ENCODE measurements at places on chromosomes 2 and 18.
A peak's percentile ranks its signal among the peaks of the same experiment; 100 is the strongest.

GRCh38 chr2:177604271-177605065 lies 211.9 kb downstream of the AGPS start:
- no peak for DNase-seq

DNA sequence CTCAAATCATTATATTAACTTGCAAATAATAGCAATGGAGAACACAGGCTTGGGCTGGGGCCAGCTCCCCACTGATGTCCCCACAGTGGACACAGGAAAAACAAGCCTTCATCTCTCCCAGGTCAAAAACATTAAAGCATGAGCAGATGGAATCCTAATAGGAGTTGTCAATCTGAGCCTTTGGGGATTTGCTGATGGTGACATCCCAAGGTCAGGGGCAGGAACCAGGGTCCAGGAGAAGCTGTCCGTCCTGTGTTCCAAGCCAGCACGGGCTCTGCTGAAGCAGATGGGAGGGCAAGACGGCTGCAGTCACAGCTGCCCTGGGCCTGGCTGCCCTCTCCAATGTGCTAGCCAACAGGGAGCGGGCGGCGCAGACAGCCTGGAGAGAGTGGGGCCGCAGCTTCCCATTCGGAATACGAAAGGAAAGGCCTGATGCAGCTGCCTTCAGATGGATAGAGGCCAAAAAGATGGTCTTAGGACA lies 135.5 kb downstream of the NDUFA10 start:
- no peak for DNase-seq

- no peak for DNase-seq
Observed at GRCh38 chr2:15732341-15733077, 140.8 kb downstream of the DDX1 start.

DNA sequence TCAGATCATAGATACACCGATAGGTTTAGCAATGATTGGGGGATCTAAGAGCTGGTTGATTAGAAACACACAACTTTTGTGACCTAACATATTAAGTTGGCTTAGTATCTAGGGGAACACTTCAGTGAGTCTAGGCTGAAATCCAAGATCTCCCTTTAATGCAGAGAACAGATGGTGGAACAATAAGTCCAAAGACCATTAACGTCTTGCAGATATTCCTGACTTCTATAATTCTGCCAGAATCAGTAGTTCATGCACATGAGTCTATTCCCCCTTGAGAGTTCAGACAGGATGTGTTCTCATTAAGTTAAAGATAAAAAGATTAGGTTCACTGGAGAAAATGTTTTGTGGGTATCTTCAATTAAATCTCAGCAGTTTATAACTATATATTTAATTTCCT lies 506.5 kb downstream of the TSN start:
- no peak for DNase-seq

GRCh38 chr2:215627771-215628170 lies 191.9 kb upstream of the FN1 start:
- no peak for DNase-seq

- no peak for DNase-seq
Observed at GRCh38 chr18:3015851-3016250, 2.9 kb upstream of the LPIN2 start.

- peak; percentile 65 for DNase-seq
Observed at GRCh38 chr2:7203056-7203467, 285.9 kb downstream of the RNF144A start.

- no peak for DNase-seq
Observed at GRCh38 chr2:1070601-1071000, 120.0 kb downstream of the SNTG2 start.

DNA sequence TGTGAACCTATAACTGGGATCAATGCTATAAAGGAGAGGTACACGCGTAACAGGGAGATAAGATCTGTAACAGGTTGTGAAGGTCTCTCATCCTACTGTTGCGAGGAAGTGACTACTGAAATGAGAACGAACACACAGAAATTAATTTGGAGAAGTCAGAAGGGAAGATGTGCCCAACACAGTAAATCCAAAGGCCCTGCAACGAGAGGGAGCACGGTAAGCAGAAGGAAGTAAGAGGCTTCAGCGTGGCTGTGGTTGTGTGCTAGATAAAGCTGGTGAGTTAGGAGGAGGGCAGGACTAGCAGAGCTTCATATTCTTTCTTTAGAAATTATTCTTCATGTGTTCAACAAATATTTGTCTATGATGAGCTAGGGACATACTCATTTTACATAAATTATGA lies 2.5 kb upstream of the ATG16L1 start:
- DNase-seq, result no peak

GRCh38 chr2:234481301-234481700 lies 15.6 kb downstream of the ARL4C start:
- no peak for DNase-seq

DNA sequence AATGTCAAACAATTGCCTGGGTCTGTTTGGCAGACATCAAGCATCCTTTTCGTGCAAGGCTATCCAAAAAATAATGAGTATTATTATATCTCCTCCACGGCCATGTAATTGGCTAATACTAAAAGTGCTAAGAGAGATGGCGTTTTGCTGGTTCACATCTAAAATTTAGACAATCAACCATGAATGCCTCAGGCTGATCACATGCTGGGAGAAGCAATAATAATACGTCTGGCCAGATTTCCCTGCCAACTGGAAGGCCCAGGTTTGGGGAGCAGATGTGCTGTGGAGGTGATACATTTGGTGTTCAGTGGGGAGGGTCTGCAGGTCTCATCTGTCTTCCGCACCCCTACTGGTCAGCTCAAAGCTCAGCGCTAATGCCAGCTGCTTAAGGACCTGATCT lies 60.3 kb upstream of the CREB1 start:
- DNase-seq, result no peak

DNA sequence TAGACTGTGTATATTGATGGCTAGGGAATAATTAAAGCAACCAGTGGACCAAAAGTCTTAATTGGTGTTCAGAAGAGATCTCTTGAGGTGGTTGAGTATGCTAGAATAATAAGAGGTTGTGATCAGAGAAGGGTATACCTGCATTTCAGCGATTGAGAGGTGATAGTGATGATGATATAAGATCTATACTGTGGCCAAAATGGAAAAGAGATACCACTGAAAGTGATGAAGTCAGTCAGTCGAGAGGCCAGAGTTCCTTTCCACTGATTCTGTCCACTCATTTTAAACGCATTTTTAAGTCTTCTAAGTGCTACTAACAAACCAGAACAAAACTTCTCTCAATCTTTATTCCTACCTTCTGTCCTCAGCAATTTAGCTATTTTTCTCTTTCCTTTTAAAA lies 32.9 kb downstream of the ACTR3 start:
- no peak for DNase-seq

- DNase-seq, result no peak
Observed at GRCh38 chr2:220940646-220941045, 631.5 kb downstream of the EPHA4 start.

GRCh38 chr18:23740105-23740830 lies 51.0 kb downstream of the LAMA3 start:
- no peak for DNase-seq

DNA sequence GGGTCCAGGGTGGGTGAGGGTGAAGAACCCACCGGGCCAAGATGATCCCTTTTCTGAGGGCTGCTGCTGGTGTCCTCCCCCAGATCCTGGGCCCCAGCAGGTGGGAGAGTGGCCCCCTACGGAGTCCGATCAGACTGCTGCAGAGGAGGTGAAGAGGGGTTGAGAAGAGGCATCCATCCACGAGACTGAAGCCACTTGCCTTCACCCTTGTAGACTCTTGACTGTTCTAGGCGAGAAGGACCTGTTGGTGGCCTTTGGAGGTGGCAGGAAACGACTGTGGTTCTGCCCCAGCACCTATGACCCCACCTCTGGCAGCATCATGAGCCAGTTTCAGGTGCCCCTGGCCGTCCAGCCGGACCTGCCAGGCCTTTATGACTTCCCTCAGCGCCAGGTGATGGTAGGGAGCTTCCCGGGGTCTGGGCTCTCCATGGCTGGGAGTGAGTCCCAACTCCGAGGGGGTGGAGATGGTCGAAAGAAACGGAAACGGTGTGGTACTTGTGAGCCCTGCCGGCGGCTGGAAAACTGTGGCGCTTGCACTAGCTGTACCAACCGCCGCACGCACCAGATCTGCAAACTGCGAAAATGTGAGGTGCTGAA lies 1.5 kb downstream of the TET3 start:
- DNase-seq, result peak; percentile 53

DNA sequence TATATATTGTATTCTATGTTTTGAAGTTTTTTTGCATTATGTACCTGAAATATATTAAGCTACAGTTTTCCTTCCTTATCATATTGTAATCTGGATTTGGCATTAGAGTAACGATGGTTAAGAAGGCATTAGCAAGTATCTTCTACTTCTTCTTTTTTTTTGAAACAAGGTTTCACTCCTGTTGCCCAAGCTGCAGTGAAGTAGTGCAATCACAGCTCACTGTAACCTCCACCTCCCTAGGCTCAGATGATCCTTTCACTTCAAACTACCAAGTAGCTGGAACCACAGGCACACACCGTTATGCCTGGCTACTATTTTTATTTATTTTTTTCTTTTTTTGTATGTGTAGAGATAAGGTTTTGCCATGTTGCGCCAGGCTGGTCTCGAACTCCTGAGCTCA lies 201.1 kb downstream of the ZNF804A start:
- DNase-seq, result no peak

- DNase-seq, result no peak
Observed at GRCh38 chr2:135009339-135009738, 37.9 kb downstream of the MAP3K19 start.

- no peak for DNase-seq
Observed at GRCh38 chr2:8197101-8197500, 484.8 kb upstream of the ID2 start.

- DNase-seq, result no peak
Observed at GRCh38 chr2:170576296-170576695, 138.8 kb upstream of the SP5 start.

- DNase-seq, result no peak
Observed at GRCh38 chr18:51480407-51481261, 283.2 kb upstream of the MEX3C start.

GRCh38 chr18:49250816-49251388 lies 209.5 kb downstream of the DYM start:
- DNase-seq, result no peak

DNA sequence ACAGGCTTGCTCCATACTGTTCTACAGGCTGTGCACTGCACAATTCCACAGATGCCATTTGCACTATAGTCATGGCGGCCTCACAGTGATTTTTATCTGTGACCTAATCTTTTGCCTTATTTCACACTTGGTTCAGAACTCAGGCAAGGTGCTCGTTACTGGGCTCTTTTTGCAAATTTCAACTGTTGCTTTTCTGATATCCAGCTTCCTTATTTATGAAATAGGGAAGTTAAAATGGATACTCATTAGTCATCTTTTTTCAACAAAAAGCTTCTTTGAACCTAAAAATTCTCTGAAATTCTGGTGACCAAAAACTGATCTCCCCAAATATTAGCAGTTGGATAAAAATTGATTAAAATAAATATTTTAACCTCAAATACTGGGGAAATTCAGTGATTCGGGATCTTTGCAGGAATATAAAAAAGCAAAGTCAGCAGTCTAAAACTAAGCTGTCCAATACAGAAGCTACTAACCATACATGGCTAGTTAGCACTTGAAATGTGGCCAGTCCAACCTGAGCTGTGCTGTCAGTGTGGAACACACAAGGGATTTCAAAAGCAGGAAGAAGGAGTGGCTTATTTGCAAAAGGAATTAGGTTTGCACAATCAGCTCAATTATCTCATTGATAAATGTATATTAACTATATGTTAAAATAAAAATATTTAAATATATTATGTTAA lies 134.4 kb downstream of the COL4A4 start:
- no peak for DNase-seq

DNA sequence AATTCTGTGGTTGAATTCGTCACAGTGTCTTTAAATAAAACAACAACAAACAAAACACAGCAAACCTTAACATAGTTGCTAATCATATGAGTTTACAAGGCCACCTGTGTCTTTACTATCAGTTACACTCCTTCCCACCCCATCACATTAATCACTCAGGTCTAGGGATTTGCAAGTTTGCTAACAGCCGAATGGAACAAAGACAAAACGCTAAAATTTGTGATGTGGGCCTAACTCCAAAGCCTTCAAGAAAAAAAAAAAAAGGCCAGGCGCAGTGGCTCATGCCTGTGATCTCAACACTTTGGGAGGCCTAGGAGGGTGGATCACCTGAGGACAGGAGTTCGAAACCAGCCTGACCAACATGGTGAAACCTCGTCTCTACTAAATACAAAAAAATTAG lies 566 bp upstream of the POLI start:
- DNase-seq, result no peak

DNA sequence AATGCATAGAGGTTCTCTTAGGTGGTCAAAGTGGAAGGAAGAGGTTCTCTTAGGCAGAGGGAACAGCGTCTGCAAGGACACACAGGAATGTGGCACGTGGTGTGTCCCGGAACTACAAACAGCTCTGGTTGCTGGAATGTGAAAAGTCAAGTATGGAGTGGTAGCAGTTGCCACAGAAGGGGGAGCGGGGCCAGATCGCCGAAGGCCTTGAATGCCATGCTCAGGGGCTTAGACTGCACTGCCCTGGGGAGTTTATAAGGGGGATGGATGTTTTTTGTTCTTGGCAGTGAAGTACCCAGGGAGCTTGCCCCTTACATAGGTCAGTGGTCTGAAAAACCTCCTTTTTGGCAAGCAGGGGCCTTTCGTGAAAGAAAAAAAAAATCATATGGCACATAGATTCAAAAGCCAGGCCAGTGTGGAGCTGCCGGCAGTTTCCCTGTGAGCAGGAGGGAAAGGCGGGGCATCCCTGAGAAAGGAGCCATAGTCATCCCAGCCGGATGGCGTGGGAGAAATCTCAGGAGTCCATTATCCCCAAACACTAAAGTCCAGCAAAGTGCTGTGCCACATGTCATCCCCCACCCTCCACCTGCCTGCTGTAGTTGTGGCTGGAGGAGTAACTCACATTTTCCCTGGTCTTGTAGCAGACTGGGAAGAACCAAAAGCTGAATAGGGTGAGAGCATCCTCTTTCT lies 45.4 kb downstream of the GORASP2 start:
- no peak for DNase-seq

- DNase-seq, result no peak
Observed at GRCh38 chr18:33755931-33756560, 178.0 kb downstream of the ASXL3 start.

DNA sequence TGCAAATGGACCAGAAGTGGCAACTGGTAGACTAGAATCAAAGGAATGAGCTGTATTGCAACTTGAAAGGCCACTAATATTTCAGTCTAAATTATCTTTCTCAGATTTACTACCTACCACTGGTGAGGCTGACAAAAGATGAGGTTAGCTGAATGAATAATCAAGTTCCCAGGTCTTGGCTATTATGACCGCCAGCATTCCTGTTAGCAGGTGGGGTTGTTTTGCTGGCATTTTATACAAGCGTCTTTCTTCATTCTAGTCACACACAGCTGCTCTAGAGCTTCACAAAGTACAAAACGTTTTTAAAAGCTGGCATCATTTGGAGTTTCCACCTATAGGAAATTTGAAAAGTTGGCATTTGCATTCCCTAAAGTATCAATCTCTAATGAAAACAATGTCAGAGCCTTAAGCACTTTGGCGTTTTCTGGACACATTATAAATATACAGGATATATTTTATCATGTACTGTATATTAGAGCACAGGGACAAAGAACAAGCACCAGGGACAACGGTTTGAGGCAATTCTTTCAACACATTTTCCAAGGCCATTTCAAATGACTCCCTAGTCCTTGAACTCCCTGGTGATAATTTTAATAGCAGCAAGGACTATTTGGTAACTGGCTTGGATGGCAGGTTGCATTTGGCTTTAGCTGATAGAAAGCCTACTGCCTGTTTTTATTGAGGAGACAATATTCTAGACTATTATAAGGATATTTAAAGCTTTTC lies 410.2 kb upstream of the CHST9 start:
- DNase-seq, result no peak

- no peak for DNase-seq
Observed at GRCh38 chr18:28062443-28062842, 114.5 kb downstream of the CDH2 start.

- DNase-seq, result no peak
Observed at GRCh38 chr2:19120941-19121750, 237.3 kb downstream of the OSR1 start.
